ENCODE measurements at places on chromosomes 16 and 17.

DNA sequence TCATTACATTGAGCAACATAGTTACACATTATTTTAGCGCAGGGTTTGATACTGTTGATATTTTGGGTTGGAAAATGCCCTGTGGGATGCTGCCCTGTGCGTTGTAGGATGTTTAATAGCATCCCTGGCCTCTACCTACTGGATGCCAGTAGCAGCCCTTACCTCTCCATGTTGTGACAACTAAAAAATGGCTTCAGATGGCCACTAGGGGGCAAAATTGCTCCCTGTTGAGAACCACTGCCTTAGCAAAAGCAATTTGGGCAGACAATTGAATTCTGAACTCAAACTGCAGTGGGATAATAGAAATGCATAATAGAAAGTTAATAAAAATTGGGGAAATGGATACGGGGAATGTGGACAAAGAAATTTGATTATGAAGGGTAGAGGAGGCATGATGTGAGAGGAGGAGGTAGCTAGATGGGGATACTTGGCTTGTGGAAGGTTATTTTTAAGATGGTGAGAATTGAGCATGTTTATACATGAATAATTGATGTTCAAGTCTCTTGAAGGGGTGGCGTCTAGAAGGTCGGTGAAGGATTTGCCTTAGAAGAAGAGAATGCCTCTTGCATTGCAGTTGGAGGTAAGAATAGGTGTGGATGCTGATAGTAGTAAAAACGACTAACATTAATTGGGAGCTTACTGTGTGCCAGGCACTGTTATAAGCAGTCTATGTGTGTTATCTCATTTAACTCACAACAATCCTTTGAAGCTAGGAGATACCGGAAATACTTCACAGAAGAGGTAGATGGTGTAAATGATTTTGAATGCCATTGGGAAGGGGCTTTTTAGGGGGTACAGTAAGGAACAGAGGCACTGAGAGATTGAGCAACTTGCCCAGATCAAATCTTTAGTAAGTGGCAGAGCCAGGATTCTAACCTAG lies 19.0 kb downstream of the HEATR9 start:
- DNase-seq = peak; percentile 73

DNA sequence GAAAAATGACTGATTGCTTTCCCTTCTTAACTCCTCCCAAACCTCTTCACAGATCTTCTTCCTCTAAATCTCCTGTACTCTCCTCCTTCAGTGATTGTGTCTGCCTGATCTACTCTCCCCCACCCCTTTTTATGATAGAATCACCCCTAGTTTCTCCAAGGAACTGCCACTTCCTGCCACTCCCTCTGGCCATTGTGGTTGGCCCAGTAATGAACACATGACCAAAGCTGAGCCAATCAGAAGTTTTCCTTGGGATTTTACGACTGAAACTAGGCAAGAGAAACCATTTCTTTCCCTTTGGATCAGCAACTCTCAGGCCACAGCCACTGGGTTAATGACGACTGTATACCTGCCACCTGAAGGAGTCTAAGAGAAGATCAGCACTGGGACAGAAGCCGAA lies 15.9 kb downstream of the IRX3 start:
- DNase-seq = no peak

GRCh38 chr16:85735225-85735635 lies 15.7 kb downstream of the C16orf74 start:
- DNase-seq = peak; percentile 82

GRCh38 chr17:42325026-42325425 lies 36.7 kb downstream of the STAT5A start:
- no peak for DNase-seq

DNA sequence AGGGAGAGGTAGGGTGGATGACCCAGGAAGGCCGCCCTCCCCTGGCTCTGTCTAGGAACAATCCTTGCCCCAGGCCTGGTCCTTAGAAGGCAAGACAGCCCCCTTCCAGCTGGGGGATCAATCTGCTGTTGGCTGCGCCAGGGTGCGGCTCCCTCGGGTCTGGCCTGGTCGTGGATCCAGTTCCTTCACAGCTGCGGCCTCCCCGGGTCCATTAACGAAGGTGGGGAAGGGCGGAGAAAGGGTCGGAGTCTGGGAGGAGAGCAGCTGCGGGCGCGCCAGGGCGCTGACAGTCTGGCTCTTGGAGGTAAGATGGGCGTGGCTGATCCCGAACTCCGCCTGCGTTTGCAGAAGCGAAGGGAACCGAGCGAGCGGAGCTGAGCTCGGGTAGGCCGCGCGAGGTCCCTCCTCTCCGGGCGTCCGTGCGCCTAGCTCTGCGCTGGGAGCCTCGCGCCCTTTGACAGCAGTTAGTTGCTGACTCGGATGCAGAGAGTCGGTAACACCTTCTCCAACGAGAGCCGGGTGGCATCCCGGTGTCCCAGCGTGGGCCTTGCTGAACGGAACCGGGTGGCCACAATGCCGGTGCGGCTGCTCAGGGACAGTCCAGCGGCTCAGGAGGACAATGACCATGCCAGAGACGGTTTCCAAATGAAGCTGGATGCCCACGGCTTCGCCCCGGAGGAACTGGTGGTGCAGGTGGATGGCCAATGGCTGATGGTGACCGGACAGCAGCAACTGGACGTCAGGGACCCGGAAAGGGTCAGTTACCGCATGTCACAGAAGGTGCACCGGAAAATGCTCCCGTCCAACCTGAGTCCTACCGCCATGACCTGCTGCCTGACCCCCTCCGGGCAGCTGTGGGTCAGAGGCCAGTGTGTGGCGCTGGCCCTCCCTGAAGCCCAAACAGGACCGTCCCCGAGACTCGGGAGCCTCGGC lies at the start of gene HSPB9:
HSPB9 (plus strand) TSS at position 434 of the 933 bp plus-strand sequence; CDS start at position 481, 47 bp downstream.
- no peak for DNase-seq

DNA sequence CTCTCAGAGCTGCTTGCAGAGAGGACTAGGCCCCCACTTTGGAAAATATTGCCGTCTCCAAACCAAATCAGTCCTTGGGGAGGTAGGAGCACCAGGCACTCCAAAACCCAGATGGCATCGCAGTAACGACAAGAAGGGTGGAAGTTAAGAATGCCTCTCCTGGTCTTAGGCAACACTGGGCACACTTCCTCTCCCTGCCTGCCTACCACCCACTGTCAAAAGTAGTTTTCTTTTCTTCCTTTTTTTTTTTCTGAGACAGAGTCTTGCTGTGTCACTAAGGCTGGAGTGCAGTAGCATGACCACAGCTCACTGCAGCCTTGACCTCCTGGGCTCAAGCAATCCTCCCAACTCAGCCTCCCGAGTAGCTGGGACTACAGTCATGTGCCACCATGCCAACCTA lies 47.2 kb downstream of the SRL start:
- no peak for DNase-seq

DNA sequence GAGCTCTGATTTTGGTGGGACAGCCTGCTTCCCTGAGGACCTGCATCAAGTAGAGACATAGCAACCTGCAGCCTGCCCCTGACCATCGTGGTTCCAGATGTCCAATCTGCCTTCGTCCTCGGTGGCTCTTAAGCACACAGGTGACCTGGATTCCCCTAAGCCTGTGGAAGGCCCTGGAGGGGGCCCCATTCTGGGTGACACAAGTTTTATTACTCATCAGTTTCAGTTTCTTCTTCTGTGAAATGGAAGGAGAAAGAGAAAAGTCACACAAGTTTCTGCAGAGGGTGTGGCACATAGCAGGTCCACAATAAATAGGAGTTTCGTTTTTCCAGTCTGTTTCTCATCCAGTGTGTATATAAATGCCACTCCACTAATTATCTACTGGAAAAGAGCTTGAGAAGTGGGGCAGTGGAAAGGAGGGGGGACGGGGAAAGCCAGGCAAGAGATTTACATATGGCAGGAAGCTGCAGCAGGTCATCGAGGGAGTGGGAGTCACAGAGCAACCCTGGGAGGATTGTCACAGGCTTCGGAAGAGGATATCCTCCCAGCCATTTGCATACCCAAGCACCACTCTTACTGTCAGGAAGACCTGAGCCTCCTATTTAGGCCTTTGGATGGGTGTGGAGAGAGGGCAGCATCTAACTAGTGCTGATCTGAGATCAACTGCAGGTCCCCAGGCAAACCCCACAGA lies 10.0 kb upstream of the NOS2 start:
- DNase-seq = peak; percentile 78

DNA sequence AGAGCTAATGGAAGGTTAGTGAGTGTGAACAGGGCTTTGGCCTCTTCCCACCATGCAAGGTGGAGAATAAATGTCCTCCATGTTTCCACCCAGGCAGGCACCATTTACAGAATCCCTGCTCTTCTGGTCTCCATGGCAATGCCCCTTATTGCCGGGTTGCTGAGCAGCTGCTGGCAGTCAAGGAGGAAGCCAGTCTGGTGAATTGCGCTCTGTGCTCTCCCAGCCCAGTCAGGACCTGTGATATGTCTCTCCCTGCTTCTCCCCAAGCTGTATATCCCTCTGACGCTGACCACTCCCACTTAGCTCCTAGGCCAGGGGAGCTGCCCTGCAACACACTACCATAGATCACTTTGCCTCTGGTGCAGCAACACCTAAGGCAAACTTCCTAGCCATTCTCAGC lies 402.1 kb upstream of the ERCC4 start:
- no peak for DNase-seq

Measured in activated CD8-positive, alpha-beta T cell treated with anti-CD3 and anti-CD28 coated beads for 36 hours (primary cell).